ENCODE measurements at places on chromosomes 1 and 21.

DNA sequence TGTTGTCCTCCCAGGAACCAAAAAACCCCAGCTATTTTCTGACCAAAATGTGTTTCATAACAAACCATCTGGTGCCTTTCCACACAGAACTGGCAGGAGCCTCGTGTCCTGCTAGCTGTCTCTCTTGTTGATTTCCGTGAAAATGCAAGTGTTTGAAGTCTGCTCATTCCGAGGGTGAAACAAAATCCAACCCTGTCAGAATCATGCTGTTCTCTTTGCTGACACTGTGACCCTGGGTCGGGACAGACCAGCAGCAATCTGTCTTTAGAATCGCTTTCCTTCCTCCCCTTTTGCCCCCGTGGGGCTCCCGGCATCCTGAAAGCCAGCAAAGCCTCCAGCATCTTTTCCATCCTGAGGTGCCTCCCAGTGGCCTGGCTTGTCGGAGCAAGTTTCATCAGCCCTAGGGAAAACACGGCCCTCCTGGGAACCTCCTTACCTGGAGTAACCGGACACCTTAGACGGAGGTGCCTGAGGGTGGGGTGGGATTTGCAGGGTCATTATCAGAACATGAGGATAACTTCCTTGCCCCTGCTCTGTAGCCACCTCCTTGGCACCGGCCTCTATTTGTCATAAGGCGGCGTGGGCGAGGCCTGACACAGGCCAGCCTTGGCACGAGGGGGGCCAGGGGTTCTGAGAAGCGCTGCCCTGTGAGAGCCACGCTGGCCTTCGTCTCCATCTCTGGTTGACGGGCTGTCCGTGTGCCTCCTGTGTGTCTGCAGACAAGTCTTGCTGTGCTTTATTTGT lies 24.9 kb downstream of the LDLRAP1 start:
- no peak for DNase-seq

GRCh38 chr1:227268943-227269342 lies 49.3 kb downstream of the CDC42BPA start:
- DNase-seq, result no peak

GRCh38 chr1:209802780-209803152 lies 3.2 kb downstream of the IRF6 start:
- no peak for DNase-seq

- DNase-seq, result no peak
Observed at GRCh38 chr1:208967334-208967733, 616.2 kb upstream of the CAMK1G start.

DNA sequence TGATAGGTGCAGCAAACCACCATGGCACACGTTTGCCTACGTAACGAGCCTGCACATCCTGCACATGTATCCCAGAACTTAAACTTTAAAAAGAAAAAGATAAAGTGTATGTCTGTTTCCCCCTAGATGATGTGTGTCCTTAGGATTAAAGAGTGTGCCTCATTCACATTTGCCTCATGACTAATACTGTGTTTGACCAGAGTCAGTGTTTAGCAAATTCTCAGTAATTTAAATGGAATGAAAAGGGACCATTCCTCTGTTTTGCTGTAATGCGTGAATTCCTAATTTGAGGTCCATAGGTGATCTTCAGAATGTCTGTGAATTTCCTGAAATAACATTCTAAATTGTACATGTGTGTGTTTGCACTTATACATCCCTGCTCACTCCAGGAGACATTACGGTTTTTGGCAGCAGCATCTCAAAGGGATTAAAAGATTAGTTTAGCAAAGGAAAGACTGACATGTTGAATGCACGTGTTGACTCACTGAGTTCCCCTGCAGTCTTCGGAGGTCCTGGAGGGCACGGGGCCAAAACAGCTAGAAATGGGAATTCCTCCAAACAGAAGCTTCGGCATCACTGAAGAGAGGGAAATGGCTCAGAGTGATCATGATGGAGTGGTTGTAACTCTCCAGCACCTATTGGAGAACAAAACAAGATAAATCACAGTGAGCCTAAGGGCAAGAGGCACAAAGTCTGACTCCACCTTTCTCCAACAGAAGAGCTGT lies 19.1 kb upstream of the SLC35F3 start:
- no peak for DNase-seq

Data from BE2C (cell line).